ENCODE measurements at places on chromosomes 7 and 10. TPM values are rescaled to one million over a fixed set of nuclear protein-coding genes. Genes with fewer than 3 reads are reported as not detected.
A peak's percentile ranks its signal among the peaks of the same experiment; 100 is the strongest.

DNA sequence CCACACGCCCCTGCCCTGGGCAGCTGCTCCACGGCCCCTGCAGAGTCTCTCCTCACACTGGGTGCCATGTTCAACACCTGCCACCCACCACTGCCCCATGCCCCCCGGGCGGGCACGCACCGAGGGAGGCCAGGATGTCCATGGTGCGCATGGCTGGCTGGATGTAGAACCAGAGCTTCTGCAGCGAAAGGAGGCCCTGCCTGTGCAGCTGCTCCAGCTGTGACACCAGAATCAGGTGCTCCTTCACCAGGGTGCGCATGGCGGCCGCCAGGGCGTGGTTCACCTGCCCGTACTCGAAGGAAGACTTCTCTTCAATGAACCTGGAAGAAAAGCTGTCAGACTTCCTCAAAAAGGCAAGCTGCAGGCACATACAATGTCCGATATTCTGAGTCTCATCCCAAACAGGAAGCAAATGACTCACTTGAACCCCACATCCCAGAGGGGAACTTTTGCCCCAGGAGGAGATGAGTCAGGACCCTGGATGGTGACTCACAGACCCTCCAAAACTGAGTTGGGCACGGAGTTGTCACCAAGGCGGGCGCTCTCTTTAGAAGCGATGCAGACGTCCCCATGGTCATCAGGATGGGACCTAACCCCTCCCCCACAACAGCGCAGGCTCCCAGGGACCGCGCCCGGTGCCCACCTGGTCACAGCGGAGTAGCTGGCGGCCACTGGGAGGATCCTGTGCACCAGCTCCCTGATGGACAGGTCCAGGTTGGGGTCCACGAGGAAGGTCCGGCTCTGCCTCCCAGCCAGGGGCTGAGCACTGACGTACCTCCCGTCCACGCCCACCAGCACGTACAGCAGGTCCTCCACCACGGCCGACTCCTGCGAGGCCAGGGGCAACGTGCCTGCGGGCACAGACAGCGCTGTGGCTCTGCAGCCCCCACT is 15.5 kb downstream of the TUBGCP2 start:
- H3K27me3 ChIP-seq: no peaks in the 10 kb centered on the region
- no peak overlapping the region for H3K4me3 ChIP-seq
- H3K36me3 ChIP-seq: no peaks in the 10 kb centered on the region
- H3K27ac ChIP-seq: no peak overlapping the region
- peak; percentile 11 for ATAC-seq

GRCh38 chr10:108252771-108253170 is 1088.3 kb upstream of the SORCS1 start:
- H3K27ac ChIP-seq: no peak overlapping the region
- no peaks in the 10 kb centered on the region for H3K36me3 ChIP-seq
- no peaks in the 10 kb centered on the region for H3K27me3 ChIP-seq
- H3K4me3 ChIP-seq: no peak overlapping the region
- no peaks in the 10 kb centered on the region for H3K4me1 ChIP-seq

GRCh38 chr7:31814187-31814586 is 127.2 kb downstream of the PPP1R17 start:
- H3K36me3 ChIP-seq: peaks cover 20% of the 10 kb centered on the region
- no peak for ATAC-seq
- no peaks in the 10 kb centered on the region for H3K27me3 ChIP-seq
- no peaks in the 10 kb centered on the region for H3K4me1 ChIP-seq
- no peak overlapping the region for H3K27ac ChIP-seq
- no peak overlapping the region for H3K4me3 ChIP-seq

- no peaks in the 10 kb centered on the region for H3K27me3 ChIP-seq
- no peak for ATAC-seq
- no peak overlapping the region for H3K4me3 ChIP-seq
- no peaks in the 10 kb centered on the region for H3K36me3 ChIP-seq
These were observed 294.9 kb downstream of the FGFR2 start for GRCh38 chr10:121303287-121303890.

GRCh38 chr10:124536496-124537050 is 75.0 kb downstream of the LHPP start:
- ATAC-seq: no peak
- no peaks in the 10 kb centered on the region for H3K36me3 ChIP-seq
- no peak overlapping the region for H3K4me3 ChIP-seq
- H3K4me1 ChIP-seq: peaks cover 20% of the 10 kb centered on the region
- H3K27me3 ChIP-seq: no peaks in the 10 kb centered on the region

DNA sequence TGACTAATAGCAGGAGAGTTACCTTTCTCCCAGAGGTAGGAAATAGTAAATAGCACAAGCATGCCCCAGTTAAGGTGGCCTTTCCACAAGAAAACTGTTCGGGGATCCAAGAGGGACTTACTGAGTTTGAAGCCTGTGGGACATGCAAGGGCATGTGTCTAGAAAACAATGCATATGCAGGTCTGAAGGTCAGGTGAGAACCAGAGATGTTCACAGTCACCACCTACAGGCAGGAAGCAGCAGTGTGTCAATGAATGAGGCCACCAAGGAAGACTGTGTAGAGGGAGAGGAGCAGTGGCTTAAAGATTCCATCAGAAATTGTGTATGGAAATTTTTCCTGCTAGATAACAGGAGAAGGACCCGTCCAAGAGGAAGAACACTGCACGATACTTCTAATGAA is 66.0 kb downstream of the CALD1 start:
- no peaks in the 10 kb centered on the region for H3K27me3 ChIP-seq
- H3K4me3 ChIP-seq: no peak overlapping the region
- no peak for ATAC-seq
- peaks cover 59% of the 10 kb centered on the region for H3K4me1 ChIP-seq
- peaks cover 32% of the 10 kb centered on the region for H3K36me3 ChIP-seq
- peak overlapping the region; percentile 80 for H3K27ac ChIP-seq

GRCh38 chr10:101493249-101493648 is 94.8 kb downstream of the POLL start:
- no peaks in the 10 kb centered on the region for H3K27me3 ChIP-seq
- no peaks in the 10 kb centered on the region for H3K4me1 ChIP-seq
- no peak overlapping the region for H3K27ac ChIP-seq
- no peak overlapping the region for H3K4me3 ChIP-seq
- H3K36me3 ChIP-seq: no peaks in the 10 kb centered on the region
- no peak for ATAC-seq

DNA sequence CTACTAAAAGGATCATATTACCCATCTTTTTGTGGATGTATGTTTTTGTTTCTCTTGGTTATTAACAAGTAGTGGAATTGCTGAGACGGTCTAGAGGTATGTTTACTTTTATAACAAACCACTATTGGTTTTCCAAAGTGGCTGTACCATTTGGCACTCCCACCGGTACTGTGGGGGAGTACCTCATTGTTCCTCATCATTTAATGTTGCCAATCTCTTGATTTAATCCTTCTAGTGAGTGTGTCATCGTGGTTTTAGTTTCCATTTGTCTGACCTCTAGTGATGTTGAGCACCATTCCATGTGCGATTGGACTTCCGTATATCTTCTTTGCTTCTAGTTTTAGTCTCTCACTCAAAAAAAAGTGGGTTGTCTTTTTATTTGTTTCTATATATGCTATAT is 50.4 kb downstream of the RBM33 start:
- peaks cover 27% of the 10 kb centered on the region for H3K4me1 ChIP-seq
- ATAC-seq: no peak
- H3K27me3 ChIP-seq: no peaks in the 10 kb centered on the region
- H3K36me3 ChIP-seq: no peaks in the 10 kb centered on the region
- H3K4me3 ChIP-seq: no peak overlapping the region

GRCh38 chr7:128448751-128449302 is 6.9 kb upstream of the HILPDA start:
- H3K4me3 ChIP-seq: no peak overlapping the region
- no peaks in the 10 kb centered on the region for H3K4me1 ChIP-seq
- ATAC-seq: no peak
- no peaks in the 10 kb centered on the region for H3K36me3 ChIP-seq
- H3K27me3 ChIP-seq: no peaks in the 10 kb centered on the region

The RAPGEF5 gene
- total RNA-seq: 28.9 TPM
